ENCODE measurements at places on chromosomes 2 and 18. TPM values are rescaled to one million over a fixed set of nuclear protein-coding genes. Genes with fewer than 3 reads are reported as not detected.

DNA sequence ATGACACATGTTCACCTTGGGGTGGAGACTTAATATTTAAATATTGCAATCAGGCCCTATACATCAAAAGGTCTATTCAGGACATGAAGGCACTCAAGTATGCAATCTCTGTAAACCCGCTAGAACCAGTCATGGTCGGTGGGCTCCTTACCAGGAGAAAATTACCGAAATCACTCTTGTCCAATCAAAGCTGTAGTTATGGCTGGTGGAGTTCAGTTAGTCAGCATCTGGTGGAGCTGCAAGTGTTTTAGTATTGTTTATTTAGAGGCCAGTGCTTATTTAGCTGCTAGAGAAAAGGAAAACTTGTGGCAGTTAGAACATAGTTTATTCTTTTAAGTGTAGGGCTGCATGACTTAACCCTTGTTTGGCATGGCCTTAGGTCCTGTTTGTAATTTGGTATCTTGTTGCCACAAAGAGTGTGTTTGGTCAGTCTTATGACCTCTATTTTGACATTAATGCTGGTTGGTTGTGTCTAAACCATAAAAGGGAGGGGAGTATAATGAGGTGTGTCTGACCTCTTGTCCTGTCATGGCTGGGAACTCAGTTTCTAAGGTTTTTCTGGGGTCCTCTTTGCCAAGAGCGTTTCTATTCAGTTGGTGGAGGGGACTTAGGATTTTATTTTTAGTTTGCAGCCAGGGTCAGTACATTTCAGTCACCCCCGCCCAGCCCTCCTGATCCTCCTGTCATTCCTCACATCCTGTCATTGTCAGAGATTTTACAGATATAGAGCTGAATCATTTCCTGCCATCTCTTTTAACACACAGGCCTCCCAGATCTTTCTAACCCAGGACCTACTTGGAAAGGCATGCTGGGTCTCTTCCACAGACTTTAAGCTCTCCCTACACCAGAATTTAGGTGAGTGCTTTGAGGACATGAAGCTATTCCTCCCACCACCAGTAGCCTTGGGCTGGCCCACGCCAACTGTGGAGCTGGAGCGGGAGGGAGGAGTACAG, 108.1 kb downstream of the XRCC5 start:
- DNase-seq: peak; percentile 81

- no peak for DNase-seq
Measured at GRCh38 chr2:6878549-6878948, 972 bp downstream of the RSAD2 start.

DNA sequence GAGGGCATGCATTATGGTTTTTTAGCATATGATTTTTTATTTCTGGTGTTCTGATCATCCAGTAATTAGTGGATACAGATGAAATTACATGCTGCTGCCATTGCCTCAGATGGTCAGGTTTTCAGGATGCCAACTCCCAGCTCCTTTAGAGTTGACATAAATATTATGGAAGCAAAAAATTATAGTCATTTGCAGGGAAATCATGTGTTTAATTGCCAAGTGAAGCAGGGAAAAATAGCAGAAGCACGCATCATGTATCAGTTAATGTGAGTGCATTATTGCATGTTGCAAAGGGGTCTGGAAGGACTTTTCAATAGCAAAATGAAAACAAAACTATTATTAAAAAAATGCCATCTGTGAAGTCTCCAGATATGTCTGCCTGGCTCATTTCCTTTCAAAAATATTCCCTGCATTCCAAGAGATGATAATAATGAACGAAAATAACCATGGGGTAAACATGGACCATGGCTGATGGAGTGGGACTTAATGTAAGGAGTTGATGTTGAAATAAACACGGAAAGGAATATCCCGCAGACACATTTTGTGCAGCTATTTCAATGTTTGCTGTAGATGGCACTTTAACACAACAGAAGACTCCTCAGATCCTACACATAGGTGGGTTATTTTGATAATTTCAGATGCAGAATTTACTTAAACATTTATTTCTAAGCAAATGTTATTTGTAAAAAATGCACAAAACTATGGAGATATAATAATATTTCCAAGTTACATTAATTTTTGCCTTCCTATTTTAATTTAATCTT, 87.7 kb upstream of the DYNAP start:
- no peak for DNase-seq

- DNase-seq: no peak
Measured at GRCh38 chr2:69395866-69396265, 8.8 kb upstream of the GFPT1 start.

GRCh38 chr2:157792335-157793052, 83.6 kb downstream of the ACVR1 start:
- DNase-seq: peak; percentile 81

- no peak for DNase-seq
Measured at GRCh38 chr2:131041402-131042147, 51.7 kb downstream of the FAM168B start.

DNA sequence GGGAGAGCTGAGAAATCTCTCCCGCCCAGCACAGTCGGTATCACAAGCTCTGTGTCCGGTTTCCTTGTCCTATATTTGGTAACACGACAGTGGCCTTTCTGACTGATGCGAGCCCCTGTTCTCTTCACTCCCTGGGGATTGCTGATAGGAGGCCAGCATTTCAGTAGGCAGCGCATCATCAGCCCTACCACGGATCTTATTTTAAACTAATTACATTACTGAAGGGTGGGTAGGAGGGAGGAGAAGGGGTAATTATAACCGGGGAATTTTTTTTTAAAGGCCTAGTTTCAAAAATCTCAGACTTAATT, 125.6 kb upstream of the LGALSL start:
- DNase-seq: no peak

DNA sequence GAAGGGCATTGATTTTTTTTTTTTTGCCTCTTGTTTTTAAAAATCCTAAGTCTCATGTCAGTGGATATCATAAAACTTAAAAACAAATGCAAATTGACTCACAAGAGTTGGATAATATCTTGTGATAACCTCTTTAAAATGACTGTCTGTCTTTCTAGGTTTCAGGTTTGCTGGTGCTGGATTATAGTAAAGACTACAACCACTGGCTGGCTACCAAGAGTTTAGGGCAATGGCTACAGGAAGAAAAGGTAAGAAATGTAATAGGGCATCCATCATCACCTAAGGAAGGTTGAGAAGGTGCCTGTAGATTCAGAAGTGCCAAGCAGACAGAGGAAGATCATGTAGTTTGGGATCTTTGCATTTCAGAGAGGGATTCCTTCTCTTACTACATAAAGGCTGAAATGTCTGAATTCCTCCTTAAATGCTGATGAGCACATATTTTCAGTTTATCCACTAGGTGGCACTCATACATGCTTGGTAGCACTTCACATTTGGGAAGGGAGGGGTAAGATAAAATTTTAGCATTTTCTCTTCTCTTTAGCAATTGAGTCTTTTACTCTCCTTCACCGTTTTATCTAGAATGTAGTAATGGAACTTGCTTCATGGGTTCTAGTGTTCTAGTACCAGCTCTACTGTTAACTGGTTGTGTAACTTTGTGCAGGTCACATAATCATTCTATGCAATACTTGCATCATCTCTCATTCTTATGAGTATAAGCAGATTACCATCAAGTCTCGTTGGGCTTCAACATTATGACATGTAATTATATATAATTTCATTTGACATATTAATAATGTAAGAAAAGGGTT, 21.1 kb downstream of the CPS1 start:
- peak; percentile 49 for DNase-seq

- peak; percentile 93 for DNase-seq
Measured at GRCh38 chr2:215460682-215461382, 25.0 kb upstream of the FN1 start.

- DNase-seq: no peak
Measured at GRCh38 chr2:203413796-203414195, 85.6 kb downstream of the ABI2 start.

GRCh38 chr18:13530879-13531387, 195.4 kb downstream of the FAM210A start:
- peak; percentile 41 for DNase-seq

DNA sequence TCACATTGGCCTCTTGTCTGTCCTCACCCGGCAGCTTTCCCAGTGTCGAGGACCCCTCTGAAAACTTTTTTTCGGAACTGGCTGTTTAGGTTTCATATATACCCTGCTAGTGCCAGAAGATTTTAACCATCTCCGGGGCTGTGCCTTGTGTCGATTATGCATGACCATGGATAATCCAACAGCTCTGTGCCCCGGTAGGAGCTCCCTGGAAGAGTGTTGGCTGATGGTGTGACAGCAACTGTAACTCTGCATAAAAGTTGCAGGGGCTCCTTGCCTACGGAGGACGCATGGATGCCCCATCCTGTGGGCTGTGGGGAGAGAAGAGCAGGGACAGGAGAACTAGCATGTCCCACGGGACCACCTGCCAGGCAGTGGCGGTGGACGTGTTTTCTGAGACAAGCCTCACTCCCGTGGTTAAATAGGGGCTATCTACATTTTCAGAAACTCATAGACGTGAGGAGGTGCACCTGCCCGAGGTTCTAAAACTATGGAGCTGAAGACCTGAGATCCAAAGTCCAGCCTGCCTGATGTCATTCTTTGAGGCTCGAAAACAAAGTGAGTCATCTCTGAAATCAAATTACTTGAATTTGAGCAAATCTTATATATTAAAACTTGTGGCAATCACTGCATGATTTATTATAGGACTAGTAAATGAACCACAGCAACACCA, 437.2 kb upstream of the HS6ST1 start:
- no peak for DNase-seq

GRCh38 chr2:203583701-203584100, 48.6 kb upstream of the RAPH1 start:
- DNase-seq: no peak

DNA sequence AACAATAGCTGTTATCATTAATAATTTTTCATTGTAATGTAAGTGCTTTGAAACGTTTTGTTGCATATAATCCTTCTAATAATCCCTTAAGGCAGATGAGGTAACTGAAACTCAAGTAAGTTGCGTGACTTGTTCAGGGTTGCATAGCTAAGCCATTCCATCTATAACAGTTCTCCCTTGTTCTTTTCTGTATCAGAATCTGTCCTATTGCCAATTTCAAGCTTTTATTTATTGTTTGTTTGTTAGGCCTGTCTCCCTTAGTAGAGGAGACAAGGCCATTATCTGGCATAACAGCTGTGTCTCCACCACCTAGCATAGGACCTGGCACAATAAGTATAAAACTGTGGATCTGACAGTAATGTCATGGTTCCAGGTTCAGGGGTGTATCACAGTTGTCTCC, 19.4 kb downstream of the BABAM2 start:
- no peak for DNase-seq

DNA sequence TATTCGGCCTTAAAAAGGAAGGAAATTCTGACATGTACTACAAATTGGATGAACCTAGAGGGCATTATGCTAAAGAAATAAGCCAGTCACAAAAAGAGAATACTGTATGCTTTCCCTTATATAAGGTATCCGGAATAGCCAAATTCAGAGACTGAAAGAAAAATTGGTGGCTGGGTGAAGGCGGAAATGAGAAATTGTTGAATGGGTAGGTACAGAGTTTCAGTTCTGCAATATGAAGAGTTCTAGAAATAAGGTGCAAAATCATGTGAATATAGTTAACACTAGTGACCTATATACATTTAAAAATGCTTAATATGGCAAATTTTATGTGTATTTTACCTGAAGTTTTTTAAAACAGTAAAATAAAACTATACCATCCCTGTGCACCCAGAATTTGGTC, 43.1 kb downstream of the RMP24 start:
- DNase-seq: no peak

- DNase-seq: no peak
Measured at GRCh38 chr18:55220523-55220922, 261.3 kb upstream of the CCDC68 start.

DNA sequence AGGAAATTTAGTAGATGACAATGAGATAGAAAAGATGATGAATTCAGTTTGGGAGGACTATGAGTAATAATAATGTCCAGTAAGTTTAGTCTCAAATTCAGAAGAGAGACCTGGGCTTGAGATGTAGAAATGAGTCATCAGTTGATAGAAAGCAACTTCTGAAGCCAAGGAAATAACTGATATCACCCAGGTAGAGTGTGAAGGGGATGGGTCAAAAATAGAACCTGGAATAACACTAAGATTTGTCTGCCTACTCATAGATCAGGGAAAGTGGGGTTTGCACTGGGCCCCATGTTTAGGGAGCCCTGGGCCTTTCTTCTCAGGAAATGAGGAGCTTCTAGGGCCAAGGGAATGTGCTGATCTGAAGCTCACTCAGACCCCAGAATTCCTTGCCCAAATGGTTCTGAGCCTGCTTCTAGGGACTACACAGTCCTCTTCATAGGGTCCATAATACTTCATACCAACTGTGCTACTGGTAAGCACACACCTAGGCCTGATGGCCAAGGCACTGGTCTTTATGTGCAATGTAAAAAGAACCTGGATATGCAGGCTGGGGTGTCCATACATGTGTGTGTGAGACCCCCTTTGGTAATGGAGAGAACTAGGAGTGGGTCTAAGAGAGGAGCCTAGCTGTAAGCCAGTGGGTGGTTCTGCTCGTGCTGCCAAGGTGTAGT, 141.2 kb downstream of the IKZF2 start:
- DNase-seq: no peak

- DNase-seq: peak; percentile 12
Measured at GRCh38 chr2:212905640-212906201, 245.7 kb downstream of the IKZF2 start.

GRCh38 chr2:190470256-190470826, 62.2 kb downstream of the MFSD6 start:
- DNase-seq: peak; percentile 23

DNA sequence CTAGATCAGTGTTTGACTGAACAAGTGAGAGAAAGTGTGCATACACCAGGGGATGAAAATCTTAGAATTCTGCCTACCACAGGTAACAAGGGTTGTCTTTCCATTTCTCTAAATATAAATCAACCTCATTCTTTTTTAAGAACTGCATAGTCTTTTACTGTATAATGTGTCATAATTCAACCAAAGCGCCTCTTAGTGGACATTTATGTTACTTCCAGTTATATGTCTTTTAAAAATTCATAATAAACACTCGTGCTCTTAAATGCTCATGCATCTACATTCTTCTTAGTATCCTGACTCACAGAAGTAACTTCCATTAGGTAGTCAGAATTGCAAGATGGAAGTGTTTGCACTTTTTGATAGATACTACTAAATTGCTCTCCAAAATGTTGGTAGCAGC, 76.2 kb downstream of the CHRNA1 start:
- peak; percentile 59 for DNase-seq

DNA sequence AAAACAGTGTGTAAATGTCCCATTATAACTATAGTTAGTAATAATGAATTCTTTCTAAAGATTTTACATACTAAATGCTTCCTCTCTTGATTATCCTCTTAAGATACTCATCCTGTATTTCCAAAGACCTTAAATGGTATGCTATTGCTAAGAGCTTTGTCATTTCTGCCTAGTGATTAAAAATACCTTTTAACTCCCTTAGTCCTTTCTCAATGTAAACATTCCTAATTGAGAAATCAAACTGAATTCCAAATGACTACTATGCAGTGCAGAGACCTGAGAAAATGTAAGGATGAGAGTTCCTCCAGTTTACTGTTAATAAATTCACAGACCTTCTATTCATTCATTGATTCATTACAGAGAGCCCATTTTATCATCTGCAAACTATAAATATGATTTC, 86.9 kb downstream of the SOS1 start:
- peak; percentile 20 for DNase-seq

The PLCL1 gene
- 0.64 TPM for total RNA-seq

The FKBP7 gene
- total RNA-seq: 31.2 TPM

The SCYGR4 gene
- total RNA-seq: not detected

The MFF gene
- total RNA-seq: 85.9 TPM

The MOCOS gene
- total RNA-seq: 7.1 TPM

The IL36A gene
- not detected for total RNA-seq

The ABHD1 gene
- not detected for total RNA-seq

The ZBTB7C gene
- not detected for total RNA-seq

The VWA3B gene
- total RNA-seq: not detected

Measured in fibroblast of villous mesenchyme (primary cell).